ENCODE measurements at places on chromosomes 1 and 21.

GRCh38 chr1:112507921-112508277 lies 866 bp upstream of the WNT2B start:
- DNase-seq: no peak

- DNase-seq: no peak
Measured at GRCh38 chr1:156806512-156807440, 9.9 kb downstream of the SH2D2A start.

DNA sequence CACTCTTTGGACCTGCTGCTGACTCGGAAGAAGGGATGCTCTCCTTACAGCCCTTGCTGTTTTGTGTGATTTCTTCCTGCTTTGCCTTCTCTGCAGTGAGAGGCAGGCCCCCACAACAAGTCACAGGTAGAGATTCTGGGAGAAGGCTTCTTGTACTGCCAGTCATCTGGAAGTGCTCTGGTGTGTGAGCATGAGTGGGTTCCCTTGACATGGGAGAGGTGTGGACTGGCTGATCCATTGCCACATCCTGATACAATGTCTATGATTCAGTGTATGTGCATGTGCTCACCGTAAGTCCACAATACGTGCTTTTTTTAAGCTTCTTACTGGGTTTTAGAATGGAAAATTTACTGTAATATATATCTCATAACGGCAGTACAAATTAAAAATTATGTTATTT lies 46.0 kb upstream of the PLA2G4A start:
- no peak for DNase-seq

- peak; percentile 94 for DNase-seq
Measured at GRCh38 chr1:116508984-116509980, 61.5 kb downstream of the CD58 start.

DNA sequence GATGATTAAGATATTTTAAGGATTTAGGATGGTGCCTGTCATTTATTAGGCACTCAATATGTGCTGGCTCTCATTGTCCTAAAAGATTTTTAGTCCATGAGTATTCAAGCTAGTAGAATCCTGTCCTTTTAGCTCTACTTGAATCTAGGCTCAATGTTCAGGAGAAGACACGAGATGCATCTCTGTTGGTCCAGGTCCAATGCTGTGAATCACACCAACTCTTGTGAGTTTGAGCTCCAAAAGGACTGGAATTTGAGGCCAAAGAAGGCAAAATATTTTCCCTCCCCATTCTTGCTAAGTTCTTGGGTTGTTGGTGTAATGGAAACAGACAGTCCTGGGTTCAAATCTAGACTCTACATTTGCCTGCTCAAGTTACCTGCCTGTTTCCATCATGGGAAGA lies 1.4 kb upstream of the PODN start:
- DNase-seq: no peak

- DNase-seq: no peak
Measured at GRCh38 chr1:118627435-118627834, 360.7 kb downstream of the TBX15 start.

- no peak for DNase-seq
Measured at GRCh38 chr21:43827015-43827611, 37.7 kb downstream of the RRP1 start.

Data from HS-27A (cell line).